ENCODE measurements at places on chromosomes 2 and 18.

GRCh38 chr18:2932247-2933181 lies 80.4 kb downstream of the LPIN2 start:
- no peak for DNase-seq

GRCh38 chr2:17133052-17133671 lies 385.1 kb downstream of the RAD51AP2 start:
- no peak for DNase-seq

- DNase-seq: no peak
Observed at GRCh38 chr18:33755931-33756560, 178.0 kb downstream of the ASXL3 start.

- no peak for DNase-seq
Observed at GRCh38 chr2:186884587-186884986, 35.6 kb upstream of the ZSWIM2 start.

DNA sequence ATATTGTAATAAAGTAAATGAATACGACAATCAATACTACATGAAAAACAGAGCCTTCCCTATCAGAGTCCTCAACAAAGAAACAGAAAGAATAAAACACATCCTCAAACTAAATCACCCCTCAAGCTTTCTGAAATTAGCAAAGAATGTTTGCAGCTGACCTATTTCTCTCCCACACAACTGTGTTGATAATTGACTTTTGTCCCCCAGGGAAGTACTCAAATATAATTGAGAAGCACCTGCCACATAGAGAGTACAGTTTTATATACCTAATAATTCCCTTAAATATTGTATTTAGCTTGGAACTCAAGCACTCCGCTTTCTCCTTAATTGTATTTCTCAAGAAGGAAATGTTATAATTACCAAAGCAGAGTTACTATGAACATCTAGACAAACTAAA lies 12.6 kb downstream of the CACNB4 start:
- DNase-seq: no peak

DNA sequence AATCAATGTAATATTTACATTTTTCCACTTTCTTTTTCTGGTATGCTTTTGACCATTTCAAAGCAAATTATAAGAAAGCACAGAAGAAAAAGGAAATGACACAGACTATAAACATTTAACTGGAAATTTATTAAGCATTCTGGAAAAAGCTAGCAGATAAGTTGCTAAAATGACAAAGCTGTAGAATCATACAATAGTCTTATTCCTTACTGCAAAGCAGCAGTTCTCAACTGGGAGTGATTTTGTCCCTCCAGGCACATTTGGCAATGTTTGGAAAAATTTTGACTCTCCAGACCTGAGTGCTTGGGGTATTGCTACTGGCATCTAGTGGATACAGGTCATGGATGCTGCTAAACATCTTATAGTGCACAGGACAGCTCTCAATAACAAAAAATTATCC lies 75.1 kb downstream of the MBD5 start:
- DNase-seq: no peak

DNA sequence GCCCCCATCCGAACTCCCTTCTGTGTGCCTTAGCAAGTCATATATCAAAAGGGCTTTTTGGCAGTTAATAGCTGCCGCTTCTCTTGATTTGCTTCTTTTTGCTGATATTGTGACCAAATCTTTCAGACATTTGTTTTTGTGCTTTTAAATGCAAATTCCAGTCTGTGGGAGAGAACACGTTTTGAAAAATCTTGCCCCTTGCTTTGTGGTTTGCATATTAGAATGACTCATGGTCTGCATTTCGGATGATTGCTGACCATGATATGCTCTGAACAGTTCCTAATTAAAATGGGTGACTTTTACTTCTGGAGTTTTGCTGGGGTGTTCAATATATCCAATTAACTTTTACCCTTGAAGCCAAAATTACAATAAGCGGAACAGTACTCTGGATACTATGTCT lies 58.2 kb upstream of the ST6GAL2 start:
- DNase-seq: no peak

Data from right renal cortex interstitium (tissue), 3 donors.